ENCODE measurements at places on chromosomes 4 and X.

DNA sequence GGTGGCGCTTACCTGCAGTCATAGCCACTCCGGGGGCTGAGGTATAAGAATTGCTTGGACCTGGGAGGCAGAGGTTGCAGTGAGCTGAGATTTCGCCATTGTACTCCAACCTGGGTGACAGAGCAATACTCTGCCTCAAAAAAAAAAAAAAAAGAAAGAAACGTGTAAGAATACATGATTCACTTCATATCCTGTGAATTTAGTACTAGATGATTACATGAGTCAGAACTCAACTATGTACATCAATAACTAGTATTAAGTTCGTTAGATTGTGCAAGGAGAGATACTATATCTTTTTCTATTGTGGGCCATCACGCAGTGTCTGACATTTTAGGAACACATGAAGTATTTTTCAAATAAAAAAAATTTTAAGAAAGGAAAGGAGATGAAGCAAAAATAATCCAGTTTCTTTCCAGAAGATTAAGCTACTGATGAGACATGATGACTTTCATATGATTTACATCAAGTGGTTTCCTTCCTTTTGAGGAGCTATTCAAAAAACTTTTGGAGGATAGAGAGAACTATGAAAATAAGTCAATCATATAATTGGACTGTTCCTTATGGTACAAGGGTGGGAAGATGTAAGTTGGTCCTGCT is 64.7 kb upstream of the EXOC1L start:
- no peak for DNase-seq

GRCh38 chr4:3225936-3226335 is 23.0 kb upstream of the MSANTD1 start:
- DNase-seq: no peak

DNA sequence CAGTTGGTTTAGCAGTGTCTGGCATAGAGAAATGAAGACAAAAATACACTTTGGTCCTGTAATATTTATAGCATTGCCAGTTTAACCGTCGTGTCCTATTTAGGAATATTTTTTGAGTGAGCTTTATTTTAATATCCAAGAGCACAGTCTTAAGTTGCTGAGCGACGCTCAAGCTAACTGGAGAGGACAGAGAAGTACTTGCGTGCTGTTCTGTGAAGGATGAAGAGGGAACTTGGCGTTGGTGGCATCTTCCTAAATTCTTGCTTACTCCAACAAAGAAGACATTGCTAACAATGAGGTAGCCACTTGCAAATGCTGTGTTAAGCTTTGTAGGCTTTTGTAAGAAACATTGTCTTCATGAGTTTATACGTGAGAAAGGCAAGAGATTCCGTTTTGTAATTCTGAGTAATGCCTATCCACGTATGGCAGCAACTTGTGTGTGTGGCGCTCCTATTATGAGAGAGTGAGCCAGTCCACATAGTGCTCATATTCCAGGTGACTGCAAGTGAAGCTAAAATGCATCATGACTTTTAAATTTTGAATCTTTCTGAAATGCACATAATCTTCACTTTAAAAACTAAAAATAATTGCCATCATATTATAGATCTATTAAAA is 50.6 kb downstream of the SYNPO2 start:
- DNase-seq: peak; percentile 35

- DNase-seq: no peak
Measured at GRCh38 chr4:162485486-162485885, 321.7 kb upstream of the FSTL5 start.

GRCh38 chr4:10030972-10031667 is 9.8 kb upstream of the SLC2A9 start:
- no peak for DNase-seq

DNA sequence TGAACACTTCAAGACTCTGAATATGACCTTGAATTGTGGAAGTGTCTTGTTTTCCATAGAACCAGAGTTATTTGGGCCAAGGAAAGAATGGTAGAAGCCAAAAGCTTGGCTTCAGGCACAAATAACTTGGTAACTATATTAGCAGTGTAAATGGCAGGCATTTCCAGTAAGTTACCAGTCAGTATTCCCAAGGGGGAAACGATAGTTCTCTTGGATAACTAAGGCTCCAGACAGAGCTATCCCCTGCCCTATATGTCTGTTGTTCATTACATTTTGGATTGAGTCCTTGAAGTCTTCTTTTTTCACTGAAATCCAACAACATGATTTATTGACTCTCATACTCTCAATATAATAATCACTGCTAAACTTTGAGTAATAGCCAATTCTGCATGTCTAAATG is 364.1 kb downstream of the MAGEB5 start:
- DNase-seq: no peak

DNA sequence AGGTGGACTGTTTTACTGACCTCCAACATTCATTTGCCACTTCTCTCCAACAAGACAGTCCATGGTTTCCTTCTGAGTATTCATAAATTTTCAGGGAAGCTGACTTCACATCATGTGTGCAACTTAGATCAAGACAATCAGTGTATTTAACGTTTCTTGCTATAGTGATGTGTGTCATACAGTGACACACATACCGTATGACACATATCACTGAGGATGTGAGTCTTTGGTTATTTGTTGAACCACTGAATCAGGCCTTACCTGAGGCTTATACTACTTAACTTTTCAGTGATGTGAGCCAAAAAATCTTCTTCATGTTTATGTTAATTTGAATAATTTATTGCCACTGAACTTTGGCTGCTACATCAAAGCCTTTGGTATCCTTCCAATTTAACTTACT is 166.8 kb downstream of the BMPR1B start:
- DNase-seq: no peak

GRCh38 chr4:8353912-8354453 is 84.4 kb downstream of the HTRA3 start:
- peak; percentile 76 for DNase-seq

DNA sequence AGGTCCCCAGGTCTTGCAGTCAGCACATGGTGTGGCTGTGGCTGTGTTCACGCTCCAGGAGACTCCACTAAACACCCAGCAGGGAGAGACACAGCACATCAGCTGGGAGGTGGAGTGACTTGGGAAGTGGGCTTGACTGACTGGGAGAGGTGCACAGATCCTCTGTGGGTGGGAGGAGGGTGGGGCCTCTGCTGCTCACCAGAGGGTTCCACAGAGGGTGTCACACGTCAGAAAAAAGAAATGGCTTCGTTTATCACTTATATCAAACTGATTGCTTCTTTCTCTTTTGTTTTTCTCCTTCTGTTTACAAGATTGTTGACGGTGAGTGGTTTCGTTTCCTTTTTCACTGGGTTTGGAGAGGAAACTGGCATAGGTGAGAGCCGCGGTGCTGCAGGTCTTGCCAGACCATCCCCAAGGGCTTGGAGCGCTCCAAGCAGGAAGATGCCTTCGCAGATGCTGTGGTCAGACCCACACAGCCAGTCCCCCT is 24.8 kb upstream of the FAM193A start:
- no peak for DNase-seq

- peak; percentile 22 for DNase-seq
Measured at GRCh38 chr4:45350438-45350837, 624.1 kb upstream of the GNPDA2 start.

GRCh38 chr4:13705521-13706041 is 78.1 kb upstream of the BOD1L1 start:
- no peak for DNase-seq

DNA sequence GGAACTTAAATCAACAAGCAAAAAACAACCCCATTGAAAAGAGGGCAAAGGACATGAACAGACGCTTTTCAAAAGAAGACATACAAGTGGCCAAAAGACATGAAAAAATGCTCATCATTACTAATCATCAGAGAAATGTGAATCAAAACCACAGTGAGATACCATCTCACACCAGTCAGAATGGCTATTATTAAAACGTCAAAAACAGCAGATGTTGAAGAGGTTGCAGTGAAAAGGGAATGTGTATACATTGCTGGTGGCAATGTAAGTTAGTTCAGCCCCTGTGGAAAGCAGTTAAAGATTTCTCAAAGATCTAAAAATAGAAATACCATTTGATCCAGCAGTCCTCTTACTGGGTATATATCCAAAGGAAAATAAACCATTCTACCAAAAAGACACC is 22.6 kb downstream of the RTL9 start:
- no peak for DNase-seq

DNA sequence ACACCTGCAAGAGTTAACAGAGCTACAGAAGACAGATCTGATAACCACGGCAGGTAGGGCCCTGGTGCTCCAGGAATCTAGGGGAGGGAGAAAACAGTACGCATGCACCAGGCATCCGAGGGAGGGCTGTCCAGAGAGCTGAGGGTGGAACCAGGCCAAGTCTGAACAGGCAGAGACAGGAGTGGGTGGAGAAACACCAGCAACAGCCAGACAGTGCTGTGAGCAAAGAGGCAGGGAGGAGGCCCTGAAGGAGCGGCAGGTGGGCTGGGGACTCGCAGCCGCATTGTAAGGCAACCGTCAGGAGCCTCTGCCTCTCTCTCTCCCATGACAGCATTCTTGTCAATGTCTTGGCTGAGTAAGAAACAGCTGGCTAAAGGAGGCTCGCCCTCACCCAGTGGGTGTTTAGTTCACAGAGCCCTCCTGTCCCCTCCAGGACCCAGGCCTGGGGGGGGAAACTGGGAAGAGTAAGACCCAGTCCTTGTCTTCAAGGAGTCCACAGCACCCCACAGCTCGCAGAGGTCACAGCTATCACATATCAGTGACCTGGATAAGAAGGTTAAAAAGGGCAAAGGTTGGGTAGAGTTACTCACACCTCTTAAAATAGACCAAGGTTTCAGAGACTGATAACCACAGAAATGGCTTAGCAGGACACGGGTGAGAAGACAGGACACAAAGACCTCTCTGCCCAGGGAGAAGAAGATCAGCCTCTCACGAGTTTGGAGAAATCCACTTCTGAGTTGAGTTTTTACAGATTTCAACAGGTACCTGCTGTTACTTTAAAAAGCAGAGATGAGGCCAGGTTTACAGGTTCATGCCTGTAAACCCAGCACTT is 10.5 kb downstream of the ACSL1 start:
- peak; percentile 69 for DNase-seq

DNA sequence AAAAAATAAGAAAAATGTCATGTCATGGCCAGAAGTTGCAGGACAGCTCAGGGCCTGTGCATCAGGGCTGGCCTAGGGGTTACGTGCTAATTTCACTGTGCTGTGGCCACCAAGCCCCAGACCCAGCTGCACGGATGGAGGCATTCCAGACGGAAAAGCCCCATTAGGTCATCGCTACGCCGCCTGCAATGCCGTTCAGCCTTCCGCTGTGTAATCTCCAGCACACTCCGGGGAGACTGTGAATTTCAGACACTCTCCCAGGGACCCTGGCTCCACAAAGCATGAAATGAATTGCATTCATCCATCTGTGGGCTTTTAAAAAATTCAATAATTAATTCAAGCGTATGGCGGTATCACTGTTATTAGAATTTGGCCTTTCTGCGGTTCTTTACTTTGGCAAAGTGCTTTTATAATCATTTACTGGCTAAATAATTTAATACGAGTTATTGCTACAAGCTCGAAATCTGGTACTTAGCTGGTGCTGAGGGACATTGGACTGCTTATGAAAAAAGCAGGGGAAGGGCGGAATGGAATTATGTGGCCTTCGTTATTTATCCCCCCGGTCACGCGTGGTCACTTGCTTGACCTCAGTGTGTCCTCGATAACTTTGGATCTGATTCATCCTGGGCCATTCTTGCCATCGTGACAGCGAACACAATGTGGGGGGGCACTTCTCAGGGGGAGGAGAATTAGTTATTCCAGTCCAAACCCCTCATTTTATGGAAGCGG is 9.0 kb upstream of the NSG1 start:
- no peak for DNase-seq

GRCh38 chr4:33425936-33426335 is 2705.8 kb downstream of the PCDH7 start:
- DNase-seq: no peak

- DNase-seq: no peak
Measured at GRCh38 chrX:15475486-15475885, 17.6 kb downstream of the PIR start.

DNA sequence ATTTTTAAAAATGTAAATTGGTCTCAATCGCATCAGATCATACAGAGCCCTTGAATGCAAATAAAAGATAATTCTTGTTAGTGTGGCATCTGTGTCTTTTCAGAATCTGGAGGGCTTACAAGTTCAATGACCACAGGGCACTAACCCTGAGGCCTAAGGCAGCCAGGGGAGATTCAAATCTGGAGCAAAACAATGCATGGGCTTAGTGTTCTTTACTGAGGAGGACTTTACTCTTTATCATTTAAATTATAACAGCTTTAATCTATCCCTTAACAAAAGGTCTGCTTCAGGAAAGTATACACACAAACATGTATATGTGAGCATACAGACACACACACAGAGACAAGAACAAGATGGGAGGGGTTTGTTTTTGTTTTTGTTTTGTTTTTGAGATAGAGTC is 51.0 kb upstream of the NSUN7 start:
- DNase-seq: no peak

DNA sequence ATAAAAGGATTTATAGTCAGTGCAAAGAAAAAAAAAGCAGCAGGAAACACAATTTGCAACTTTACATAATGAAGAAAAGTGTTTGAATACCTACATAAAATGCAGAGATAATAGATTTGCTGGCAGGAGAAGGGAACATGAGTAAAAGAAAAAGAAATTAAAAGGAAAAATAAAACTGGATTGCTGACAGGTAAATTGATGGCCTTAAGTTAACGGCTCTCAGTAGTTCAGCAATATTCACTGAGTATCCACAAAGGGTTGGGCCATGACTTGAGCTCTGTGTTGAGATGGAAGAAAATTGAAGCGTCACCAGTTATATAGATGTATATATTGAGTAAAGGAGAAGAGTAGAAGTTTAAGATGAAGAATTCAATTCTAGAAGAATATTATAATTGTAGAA is 330.1 kb upstream of the VCX start:
- no peak for DNase-seq

- peak; percentile 77 for DNase-seq
Measured at GRCh38 chrX:30597216-30598012, 19.8 kb upstream of the TASL start.
